Stimulated activated CD4-positive, alpha-beta T cell treated with anti-CD3 and anti-CD28 coated beads, Interleukin-12 subunit alpha, Interleukin-12 subunit beta, amount 100 ng/mL, for 4 hours (primary cell): ENCODE measurements at places on chromosomes 6 and 20.

DNA sequence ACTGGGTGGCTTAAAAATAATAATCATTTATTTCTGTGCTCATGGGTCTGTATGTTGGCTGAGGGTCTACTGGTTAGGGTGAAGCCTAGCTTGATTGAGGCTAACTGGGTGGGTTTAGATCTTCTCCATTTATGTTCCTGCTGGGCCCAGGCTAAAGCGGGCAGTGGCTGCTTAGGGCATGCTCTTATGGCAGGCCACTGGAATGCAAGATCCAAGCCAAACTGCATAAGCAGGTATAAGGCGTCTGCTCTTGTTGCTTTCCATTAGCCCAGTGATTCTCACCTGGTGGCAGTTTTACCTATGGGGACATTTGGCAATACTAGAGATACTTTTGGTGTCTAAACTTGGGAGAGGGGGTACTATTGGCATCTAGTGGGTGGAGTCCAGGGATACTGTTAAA, 44.5 kb downstream of the QKI start:
- DNase-seq: no peak

GRCh38 chr6:82363428-82364086, at the start of gene TPBG:
Gene TPBG, plus strand, starts transcription at chr6:82363817. Its CDS starts 1,145 bp downstream, at chr6:82364962.
- DNase-seq: no peak

DNA sequence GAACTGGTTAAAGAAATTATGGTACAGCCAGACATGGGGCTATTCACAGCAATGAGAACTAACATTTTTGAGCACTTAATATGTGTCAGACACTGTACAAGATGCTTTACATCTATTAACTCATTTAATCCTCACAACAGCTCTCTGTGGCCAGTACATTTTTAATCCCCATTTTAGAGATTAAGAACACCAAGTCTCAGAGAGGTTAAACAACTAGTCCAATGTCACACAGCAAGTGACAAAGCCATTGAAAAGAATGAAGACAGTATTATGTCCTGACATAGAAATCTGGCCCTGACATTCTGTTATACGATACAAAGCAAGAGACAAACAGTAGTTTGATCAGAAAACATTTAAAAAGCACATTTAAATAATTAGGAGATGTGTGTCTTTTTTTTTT, 3.8 kb upstream of the CSNK2A1 start:
- DNase-seq: no peak

- no peak for DNase-seq
These were observed 52.4 kb upstream of the IPCEF1 start for GRCh38 chr6:154408891-154409500.

DNA sequence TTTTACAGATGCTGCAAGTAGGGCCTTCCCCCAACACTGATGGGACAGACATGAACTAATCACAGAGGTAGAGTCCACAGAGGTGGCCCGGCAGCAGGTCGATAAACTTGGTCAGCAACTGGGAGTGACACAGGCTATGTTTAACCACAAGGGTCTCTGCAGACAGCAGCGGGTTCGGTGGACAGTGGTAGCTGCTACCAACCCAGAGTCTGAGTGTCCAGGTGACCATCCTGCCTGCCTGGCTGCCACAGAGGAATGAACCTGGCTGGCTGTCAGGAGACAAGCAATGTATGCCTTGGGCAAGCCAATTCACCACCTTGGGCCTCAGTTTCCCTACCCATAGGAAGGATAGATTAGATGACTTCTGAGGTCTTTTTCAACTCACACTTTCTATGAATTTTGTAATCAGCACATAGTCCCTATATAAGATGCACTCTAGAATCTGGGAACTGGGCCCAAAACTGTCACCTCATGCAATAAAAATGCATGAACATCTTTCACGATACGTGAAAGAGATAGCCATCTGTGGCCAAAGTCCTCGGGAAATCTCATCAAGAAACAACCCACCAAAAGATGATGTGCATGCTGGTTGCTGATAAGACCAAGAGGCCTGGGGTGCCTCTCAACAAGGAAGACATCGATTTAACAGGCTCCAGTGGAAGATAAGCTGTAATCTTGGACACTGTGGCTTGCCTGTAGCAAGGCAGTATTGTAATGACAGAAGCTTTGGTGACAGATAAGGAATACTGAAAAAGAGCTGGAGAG, 30.5 kb downstream of the MDGA1 start:
- DNase-seq: no peak

DNA sequence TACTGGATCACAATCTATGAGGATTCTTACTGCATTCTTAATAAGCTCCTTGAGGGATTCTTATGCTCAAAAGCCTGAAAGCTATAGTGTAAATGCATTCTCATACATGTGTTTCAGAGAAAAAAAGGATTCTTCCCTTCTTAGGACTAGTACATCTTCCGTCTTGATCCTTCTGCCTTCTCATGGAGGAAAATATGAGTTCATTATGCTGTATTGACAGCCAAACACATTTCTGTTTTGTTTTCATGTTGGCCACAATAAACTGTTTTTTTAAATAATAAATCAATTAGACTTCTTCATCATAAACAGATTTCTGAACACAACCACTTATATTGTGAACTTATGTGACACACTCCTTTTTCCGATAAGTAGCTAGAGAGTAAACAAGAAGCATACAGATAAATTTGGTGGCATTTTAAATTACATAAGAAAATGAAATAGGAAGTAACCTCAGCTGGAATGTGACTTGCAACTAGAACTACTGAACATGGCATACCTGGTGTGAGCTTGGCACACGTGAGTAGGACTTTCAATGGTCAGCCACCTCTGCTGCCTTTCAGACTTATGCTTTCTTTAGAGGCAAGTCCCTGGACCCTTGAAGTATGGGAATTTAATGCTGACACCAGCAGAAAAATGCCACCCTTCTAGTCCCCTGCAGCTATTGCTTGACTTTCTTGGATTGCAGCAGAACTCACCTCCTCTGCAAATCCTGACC, 350.4 kb downstream of the BCKDHB start:
- no peak for DNase-seq

DNA sequence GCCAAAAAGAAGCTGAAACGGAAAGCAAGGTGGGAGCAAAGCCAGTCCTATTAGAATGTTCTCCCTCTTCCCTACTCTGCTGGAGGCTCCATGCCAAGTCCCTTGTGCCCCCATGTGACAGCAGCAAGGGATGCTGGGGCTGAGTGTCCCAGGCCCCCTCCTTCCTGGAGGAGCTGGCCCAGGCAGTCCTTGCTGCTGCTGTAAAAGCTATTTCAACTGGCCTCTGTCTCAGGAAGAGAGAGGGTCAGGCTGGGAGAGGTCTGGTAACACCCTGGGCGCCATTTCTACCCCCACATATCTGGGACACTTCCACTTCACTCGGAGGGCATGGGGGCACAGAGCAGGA, 25.0 kb downstream of the TTBK1 start:
- DNase-seq: no peak
